ENCODE measurements at places on chromosomes 2 and 18. TPM values are rescaled to one million over a fixed set of nuclear protein-coding genes. Genes with fewer than 3 reads are reported as not detected.

DNA sequence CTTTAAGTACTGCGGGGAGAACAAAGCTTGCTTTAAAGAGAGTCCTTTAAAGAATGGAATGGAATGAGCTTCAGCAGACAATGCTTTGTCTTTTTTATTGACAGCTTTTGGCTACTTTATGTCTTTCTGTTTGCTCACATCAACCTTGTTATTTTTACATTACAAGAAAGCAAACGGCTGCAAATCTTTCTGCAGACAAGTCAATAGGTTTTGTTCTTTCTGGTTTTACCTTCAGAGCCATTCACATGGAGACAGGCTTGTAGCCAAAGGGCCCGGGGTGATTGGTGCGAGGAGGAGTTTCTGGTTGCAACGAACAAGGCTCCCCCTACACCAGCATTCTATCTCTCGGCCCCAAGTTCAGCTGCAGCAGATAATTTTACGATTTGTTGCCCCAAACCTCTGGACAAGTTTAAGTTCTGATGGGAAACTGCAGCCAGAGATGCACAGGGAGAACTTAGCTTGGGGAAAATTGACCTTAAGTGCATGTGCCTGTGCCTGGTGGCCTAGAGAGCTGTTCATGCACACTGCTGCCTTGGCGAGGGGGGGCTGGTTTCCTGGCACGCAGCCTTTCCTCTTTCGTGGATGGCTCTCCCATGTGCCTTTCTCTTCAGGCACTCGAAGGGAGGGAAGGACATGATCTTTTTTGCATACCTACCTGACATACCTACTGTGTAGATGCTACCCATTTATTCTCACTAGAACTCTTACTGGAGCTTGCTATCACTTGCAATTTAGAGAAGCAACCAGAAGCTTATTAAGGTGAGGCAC, 543.2 kb downstream of the DCDC2C start:
- no peak for DNase-seq
- no peaks in the 10 kb centered on the region for H3K27me3 ChIP-seq

Gene TACR1
- not detected for total RNA-seq

Gene IL36RN
- total RNA-seq, result not detected

Gene IL18R1
- not detected for total RNA-seq

DNA sequence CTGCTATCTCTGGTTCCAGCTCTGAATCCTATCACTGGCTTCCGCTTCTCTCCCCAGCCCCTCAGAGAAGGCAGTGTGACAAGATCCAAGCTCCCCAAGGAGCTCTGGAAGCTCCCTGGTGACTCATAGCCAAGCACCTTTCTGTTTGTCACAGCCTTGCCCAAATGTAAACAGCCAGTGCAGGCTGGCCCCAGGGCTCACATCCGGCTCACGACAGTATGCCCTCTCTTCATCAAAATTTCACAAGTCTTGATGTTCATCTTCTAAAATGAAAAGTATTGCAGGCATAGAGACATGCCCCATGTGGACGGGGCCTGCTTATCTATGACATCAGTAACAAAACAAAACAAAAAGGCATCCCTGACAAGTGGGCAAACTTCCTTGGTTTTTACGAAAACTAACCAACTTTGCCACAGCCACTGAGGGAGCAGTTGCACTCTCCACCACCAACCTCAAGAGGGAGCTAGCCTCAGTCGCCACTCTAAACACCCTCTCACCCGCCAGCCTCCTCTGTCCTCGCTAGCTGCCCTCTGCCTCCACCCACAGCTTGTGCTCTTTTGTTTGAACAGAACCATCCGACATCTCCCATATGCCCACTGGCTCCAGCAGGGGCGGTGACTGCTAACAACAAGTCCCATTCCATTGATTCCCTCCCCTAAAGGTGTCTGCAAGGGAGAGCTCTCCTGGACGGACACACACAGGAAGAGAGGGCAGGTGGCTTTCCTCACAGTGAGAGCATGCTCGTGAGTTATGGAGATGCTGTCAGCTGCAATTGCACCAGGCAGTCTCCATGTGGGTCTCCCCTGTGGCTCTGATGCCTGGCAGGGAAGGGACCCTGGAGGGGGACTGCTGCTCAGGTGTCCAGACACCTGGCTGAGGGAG, 71.0 kb upstream of the DAPL1 start:
- no peak overlapping the region for H3K27ac ChIP-seq
- H3K4me1 ChIP-seq, result no peaks in the 10 kb centered on the region
- no peaks in the 10 kb centered on the region for H3K36me3 ChIP-seq
- H3K27me3 ChIP-seq, result no peaks in the 10 kb centered on the region

Measured in A673 (cell line).